ENCODE measurements at places on chromosomes 16 and 17.

DNA sequence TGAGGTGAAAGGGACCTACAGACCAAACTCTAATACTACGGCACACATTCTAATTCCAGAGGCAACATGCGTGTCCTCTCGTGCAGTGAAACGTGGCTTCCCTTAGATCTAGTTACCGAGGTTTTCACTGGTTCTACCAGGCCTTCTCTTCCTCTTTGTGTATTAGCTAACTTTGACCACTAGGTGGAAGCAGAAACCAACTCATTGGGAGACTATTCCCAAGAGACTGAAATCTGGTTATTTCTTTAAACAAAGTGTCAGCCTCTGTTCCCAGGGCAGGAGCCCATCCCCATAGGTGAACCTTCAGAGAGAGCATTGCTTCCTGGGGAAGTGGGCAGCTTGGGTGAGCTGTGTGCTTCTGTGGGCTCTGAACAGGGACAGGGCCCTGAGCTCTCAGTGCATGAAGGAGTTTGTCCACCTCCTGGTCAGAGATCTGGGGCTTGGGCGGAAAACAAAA, 19.7 kb upstream of the RCVRN start:
- peak; percentile 50 for DNase-seq

DNA sequence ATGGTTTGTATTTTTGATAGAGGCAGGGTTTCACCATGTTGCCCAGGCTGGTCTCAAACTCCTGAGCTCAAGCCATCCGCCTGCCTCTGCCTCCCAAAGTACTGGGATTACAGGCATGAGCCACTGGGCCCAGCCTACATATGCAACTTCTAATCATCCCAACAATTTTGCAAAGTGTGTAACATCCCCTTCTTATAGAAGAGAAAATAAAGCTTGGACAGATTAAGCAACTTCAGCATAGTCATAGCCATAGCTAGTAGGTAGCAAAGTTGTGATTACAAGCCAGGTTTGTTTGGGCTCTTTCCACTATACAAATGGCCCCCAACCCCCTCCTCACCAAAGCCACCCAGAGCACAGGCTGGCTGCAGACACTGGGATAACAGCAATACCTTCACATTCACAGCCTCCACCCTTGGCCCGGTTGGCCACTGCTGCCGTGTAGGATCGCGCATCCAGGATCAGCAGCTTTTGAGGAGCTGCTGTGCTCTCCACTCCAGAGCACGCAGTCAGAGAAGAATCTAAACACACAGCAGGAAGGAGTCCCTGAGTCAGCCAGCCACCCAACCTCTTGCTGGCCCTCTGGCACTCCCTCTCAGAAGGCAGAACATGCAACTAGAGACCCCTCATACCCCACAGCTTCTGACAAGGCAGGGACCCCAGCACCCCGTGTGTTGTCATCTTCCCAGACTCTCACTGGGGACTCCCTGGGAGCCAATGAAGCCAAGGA, 7.9 kb downstream of the MTMR4 start:
- no peak for DNase-seq

GRCh38 chr17:50426814-50427787, 1.1 kb downstream of the ACSF2 start:
- DNase-seq: peak; percentile 87

GRCh38 chr17:58304750-58305486, 23.7 kb downstream of the TSPOAP1 start:
- no peak for DNase-seq

- DNase-seq: peak; percentile 92
These were observed at the start of gene SNF8 for GRCh38 chr17:48944515-48945260. TSS of gene SNF8 (minus strand) at chr17:48944842. CDS start at chr17:48944734, 108 bp downstream.

- DNase-seq: no peak
These were observed 9.7 kb upstream of the WDR45B start for GRCh38 chr17:82657926-82658325.

DNA sequence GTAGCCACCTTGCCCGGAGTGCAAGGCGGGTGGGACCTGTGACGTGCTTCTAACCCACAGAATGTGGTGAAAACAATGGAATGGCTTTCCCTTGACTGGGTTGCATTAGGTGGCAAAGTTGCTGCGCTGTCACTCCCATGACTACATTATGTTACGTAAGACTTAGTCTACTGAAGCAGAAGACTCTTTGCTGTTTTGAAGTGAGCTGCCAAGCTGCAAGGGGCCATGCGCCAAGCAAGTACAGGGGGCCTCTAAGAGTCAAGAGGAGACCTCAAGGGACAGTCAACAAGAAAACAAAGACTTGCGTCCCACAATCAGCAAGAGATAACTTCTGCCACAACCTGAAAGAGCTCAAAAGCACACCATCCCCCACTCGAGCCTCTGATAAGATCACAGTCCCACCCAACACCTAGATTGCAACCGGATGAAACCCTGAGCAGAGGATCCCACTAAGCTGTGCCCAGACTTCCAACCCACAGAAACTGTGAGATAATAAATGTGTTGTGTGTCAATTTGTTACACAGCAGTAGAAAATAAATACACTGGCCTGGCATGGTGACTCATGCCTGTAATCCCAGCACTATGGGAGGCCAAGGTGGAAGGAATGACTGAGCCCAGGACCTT, 16.5 kb downstream of the ANKRD11 start:
- peak; percentile 59 for DNase-seq

DNA sequence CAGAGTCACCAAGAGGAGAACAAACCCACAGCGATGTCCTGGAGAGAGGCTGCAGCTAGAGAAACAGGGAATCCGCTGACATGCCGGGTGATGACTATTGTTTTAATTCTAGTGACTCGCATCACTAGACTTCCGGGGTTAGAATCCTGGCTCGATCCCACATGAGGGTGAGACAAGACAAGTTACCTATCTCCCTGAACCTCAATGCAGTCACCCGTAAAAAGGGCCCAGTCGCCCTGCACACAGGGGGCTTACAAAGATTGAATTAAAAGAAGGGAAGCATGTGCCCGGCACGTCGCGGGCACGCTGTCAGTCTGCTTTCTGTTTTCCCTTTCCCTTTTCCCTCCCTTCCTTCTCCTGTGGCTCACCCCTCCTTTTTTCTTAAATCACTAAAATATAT, 212.9 kb upstream of the FOXF1 start:
- no peak for DNase-seq

DNA sequence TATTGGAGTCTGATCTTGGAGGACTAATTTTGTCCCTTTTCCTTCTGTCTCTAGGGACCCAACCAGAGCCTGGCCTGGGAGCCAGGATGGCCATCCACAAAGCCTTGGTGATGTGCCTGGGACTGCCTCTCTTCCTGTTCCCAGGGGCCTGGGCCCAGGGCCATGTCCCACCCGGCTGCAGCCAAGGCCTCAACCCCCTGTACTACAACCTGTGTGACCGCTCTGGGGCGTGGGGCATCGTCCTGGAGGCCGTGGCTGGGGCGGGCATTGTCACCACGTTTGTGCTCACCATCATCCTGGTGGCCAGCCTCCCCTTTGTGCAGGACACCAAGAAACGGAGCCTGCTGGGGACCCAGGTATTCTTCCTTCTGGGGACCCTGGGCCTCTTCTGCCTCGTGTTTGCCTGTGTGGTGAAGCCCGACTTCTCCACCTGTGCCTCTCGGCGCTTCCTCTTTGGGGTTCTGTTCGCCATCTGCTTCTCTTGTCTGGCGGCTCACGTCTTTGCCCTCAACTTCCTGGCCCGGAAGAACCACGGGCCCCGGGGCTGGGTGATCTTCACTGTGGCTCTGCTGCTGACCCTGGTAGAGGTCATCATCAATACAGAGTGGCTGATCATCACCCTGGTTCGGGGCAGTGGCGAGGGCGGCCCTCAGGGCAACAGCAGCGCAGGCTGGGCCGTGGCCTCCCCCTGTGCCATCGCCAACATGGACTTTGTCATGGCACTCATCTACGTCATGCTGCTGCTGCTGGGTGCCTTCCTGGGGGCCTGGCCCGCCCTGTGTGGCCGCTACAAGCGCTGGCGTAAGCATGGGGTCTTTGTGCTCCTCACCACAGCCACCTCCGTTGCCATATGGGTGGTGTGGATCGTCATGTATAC, 8.0 kb downstream of the GPRC5C start:
- DNase-seq: no peak

GRCh38 chr17:74769856-74770497, 6.2 kb downstream of the NAT9 start:
- DNase-seq: no peak

DNA sequence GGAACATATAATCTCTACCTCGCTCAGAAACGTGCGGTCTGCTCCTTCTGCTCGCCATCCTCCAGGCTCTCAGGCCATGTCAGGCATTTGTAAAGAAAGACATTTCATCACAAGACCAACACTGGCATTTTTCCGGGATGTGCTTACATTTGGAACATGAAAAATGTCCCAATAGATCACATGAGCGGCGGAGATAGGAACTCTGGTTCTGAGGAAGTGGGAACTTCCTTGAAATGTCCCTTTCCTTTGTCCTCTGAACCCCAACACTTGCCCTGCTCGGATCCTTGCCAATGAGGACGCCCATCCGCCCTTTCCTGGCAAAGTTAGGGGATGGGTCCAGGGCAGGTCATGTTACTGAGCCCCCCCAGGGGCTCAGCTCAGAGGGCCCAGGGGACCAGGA, 130.5 kb downstream of the MAF start:
- DNase-seq: no peak

DNA sequence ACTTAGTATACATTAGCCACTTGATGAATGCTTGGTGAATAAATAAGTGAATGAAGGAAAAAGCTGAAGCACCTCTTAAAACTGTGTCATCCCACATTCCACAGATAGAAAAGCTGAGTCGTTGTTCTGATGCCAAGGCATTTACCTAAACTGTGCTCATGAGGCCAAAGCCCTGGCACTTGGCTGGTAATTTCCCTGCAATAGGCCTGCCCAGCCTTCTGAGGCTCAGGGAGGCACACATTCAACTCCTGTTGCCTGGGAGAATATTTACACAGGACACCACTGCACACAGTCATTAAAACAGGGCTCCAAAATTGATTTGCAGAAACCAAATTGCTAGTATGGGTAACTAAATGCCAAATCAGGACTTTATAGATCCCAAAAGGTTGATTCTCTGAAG, 333.0 kb upstream of the C16orf82 start:
- no peak for DNase-seq

- no peak for DNase-seq
These were observed 42.6 kb upstream of the AXIN2 start for GRCh38 chr17:65604070-65604469.

DNA sequence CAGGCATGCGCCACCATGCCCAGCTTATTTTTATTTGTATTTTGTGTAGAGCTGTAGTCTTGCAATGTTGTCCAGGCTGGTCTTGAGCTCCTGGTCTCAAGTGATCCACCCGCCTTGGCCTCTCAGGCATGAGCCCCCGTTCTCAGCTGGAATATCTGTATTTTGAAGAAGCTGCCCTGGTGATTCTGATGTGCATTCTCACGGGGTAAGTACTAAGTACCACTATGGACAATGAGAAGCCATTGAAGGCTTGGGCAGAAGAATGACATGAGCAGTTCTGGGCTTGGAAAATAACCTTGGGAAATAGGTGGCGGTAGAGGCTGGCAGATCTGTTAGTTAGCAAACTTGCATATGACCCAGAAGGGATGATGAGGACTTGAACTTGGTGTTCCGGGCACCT, 15.6 kb upstream of the NKD1 start:
- no peak for DNase-seq

- DNase-seq: no peak
These were observed 35.0 kb downstream of the USP32 start for GRCh38 chr17:60356940-60357339.

GRCh38 chr16:31301708-31302400, 42.1 kb downstream of the ITGAM start:
- DNase-seq: peak; percentile 17

- DNase-seq: no peak
These were observed 14.4 kb downstream of the WSCD1 start for GRCh38 chr17:6084311-6085161.

DNA sequence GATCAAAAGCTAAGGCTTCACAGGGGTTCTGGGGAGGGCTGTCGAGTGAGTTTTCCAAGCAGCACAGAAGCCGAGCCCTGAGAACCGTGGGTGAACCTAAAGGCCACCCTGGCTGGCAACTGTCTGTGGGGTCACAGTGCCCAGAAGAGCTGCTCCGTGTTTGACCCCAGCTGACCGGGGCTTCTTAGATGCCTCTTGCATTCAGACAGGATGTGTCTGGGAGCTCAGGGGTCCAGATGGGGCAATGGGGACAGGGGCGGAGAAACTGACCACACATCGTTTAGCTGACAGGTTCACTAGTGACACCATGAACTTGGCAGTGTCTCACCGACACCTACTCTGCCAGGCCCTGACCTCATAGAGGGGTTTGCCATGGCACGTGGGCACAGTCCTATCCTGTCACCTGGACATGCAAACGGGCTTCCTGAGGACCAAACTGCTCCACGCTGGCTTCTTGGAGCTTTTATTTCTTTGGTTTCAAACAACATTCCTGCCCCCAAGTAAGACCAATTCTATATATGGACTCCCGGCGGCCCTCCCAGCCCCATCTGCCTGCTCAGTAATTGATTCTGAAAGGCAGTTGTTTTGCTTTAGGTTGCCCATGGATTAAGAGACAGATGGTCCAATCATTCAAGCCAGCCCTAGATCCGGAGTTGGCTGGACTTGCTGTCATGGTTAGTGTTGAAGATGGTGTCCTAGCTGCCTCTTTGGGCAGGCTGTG, 22.2 kb downstream of the WSCD1 start:
- no peak for DNase-seq

DNA sequence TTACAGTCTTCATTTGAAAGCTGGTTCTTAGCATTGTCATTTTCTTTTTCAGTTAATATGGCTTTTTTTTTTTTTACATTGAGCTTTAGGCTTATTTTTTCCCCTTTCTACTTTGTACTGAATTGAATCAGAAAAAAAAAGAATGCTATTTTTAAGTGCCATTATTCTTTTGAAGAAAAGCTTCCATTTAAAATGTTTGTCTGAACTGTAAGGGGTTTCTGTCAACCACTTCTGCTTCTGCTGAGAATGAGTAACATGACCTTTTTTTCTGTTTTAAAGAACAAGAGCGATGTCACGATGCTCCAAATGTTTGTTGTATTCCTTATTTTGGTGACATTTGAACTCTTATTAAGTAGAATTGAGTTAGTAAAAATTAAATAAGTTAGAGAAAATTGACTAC, 50.0 kb downstream of the MRTFB start:
- no peak for DNase-seq

DNA sequence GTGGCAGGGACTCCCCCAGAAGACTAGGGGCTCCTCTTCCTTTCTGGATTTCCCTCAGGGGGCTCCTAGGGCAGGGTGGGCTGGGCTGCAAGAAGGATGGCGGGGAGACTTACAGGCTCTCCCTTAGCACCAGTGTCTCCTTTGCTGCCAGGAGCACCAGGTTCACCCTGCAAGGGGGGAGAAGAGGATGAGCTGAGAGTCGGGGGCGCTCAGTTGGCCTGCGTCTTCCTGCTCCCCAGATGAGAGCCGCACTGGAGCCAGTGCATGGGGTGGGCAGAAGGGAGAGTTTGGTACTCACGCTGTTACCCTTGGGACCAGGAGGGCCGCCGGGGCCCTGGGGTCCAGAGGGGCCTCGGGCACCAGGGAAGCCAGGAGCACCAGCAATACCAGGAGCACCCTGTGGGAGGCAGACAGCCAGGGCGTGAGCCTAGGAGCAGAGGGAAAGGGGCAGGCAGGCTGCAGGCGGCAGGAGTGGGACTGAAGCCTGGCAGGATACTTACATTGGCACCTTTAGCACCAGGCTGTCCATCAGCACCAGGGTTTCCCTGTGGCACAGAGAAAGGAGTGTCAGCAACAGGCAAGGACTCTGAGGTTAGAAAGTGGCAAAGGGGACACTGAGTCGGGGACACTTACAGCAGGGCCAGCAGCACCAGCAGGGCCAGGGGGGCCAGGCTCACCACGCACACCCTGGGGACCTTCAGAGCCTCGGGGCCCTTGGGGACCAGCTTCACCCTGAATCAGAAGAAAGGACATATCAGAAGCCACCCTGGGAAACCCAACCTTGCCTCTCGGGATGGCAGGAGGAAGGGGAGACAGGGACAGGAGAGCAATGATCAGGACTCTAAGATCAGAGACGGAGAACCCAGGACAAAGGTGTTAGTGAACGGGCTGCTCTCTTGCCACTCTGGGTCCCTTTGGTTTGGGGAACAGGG, 6.2 kb downstream of the COL1A1 start:
- no peak for DNase-seq

Data from HuH-7 (cell line).